ENCODE measurements at places on chromosomes 6 and 20.
A peak's percentile ranks its signal among the peaks of the same experiment; 100 is the strongest.

- DNase-seq: no peak
Measured at GRCh38 chr6:142942238-142942637, 2.7 kb downstream of the HIVEP2 start.

DNA sequence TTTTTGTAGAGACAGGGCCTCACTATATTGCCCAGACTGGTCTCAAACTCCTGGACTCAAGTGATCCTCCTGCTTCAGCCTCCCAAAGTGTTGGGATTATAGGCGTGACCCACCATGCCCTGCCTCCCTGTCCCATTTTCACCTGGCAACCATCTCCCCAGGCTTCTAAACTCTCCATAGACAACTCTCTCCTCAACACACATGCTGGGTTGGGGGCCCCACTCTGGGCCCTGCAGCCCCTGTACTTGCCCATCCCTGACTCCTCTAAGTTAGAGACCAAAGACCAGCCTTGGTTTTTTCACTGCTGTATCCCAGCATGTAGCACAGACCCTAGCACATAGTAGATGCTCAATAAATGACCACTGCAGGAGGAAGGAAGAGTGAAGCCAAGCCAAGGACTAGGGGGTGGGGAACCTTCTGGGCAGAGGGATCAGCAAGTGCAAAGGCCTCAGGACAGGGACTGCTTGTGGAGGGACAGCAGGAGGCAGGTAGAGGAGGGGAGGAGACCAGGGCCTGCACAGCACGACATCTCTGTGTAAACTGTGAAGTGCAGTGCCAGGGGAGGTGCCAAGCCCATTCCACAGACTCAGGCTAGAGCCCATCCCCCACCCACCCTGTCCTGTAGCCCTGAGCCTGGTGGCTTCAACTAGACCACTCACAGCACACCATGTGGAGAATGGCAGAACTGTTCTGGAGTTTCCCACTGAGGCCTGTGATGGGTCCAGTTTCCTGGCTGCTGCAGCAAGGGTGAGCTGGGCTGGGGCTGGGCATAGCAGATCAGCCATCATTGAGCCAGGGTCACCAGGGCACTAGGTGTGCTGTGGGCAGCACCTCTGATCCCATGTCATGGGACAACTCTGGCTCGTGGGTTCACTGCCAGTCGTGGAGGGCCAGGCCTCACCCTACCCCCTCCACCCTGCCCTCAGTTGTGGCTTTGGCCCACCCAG is 3.4 kb upstream of the SRC start:
- no peak for DNase-seq

- DNase-seq: no peak
Measured at GRCh38 chr6:12911427-12911826, 194.9 kb downstream of the PHACTR1 start.

DNA sequence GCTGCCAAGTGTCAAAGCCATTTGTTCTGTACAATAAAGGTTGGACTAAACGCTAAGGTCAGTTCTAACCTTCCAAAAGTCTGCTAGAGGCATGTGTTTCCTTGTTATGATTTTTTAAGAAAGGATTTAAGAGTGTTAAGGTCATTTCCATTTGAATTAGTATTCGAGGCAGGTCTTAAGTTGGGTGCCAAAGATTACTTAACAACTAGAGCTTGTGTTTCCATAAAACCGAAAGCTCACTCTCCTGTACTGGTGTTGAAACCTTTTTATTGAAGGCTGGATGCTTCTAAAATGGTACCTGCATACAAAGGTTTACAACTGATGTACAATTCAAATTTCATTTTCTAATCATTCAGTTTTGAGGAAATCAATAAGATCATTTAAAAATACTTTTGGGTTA is 82.4 kb downstream of the RNF144B start:
- no peak for DNase-seq

DNA sequence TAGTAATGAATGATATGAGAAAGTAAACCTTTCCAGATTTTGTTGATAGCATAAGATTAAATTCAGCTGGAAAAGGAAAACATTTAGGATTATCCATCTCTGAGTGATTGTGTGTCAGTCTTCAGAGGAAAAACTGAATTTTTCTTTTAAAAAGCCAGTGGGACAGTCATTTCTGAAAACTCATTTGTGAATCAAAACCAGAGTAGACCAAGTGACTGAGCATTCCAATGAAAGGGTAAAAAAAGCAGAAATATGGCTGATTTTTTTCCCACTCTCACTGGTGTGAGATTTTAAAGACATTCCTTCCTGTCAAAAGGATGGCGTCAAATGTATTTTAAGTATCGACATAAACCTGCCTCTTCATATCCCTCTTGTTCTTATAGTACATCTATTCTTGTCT is 214.0 kb downstream of the GMPR start:
- no peak for DNase-seq

- DNase-seq: no peak
Measured at GRCh38 chr6:158649289-158650143, at the start of gene SYTL3. SYTL3 (plus strand) TSS chr6:158650054; CDS start chr6:158663269, 13,215 bp downstream.

DNA sequence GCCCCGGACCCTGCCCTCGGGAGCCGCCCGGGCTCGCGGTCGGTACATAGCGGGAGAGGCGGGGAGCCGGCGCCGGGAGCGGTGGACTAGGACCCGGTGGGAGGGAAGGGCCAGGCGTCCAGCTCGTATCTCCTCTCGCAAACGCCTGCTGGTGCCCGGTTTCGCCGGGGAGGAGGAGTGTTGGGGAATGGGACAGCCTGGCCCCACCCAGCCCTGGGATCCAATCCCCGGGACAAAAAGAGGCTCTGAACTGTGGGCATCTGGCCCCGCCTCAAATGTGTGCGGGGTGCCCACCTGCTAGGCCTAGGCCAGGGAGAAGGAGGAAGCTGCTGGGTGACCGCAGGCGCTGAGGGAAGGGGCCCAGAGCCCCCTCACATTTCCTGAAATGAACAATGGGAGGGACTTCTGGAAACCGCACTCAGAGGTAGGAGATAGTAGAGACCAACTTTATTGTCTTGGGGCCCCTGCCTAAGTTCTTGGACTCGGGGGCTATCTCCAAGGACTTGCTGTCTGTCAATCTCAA is at the start of gene KCNK17:
Gene KCNK17 (minus strand): TSS at position 147 of the 523 bp plus-strand sequence. CDS start 99 bp downstream, at position 48.
- DNase-seq: no peak

DNA sequence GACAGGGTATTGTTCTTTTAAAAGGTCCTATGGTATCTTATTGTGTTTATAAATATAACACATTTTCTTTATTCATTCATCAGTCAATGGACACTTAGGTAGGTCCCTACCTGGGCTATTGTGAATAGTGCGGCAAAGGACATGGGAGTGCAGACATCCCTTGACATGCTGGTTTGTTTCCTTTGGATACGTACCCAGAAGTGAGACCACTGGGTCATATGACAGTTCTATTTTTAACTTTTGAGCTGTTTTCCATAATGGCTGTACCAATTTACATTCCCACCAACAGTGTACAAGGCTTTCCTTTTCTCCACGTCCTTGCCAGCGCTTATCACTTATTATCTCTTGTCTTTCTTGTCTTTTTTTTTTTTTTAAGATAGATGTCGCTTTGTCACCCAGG is 627.5 kb downstream of the PRKN start:
- no peak for DNase-seq

- DNase-seq: no peak
Measured at GRCh38 chr6:123888771-123889513, 85.3 kb downstream of the NKAIN2 start.

- no peak for DNase-seq
Measured at GRCh38 chr20:23136893-23137745, 51.0 kb upstream of the CD93 start.

DNA sequence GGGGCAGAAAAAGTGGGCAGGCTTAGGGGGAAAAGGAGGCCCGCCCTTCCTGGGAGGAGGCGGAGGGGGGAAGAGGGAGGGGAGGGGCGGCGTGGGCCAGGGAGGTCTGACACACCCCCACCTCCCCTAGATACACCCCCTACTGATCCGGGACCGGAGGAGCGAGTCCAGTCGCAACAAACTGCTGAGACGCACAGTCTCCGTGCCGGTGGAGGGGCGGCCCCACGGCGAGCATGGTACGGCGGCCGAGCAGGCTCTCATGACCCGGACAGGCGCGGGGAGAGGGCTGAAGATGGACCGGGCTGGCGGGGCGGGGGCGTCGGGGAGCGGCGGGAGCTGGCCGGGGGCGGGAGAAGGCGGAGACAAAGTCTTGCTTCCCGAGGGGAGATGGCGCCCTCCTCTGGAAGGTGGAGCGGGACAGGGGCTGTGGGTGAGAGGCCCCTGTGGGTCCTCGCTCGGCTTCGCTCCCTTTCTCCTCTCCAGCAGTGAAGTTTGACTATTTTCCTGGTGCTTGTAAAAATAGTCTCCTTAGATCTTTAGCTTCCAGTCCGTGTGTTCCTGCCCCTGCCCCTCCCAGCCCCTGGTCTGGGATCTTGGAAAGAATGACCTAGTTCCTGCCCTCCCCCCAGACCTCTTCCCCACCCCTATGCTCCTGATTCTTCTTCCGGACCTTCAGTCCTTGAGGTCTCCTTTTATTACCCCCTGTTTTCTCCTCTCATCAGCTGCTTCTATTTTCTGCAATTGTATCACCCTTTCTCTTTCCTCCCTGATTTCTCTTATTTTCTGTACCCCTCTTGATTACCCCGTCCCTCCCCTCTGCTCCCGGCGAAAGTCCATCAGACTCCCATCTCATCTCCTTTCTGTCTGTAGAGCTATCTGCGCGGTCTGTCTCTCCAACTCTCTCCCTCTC is 6.1 kb downstream of the SYNGAP1 start:
- peak; percentile 84 for DNase-seq

DNA sequence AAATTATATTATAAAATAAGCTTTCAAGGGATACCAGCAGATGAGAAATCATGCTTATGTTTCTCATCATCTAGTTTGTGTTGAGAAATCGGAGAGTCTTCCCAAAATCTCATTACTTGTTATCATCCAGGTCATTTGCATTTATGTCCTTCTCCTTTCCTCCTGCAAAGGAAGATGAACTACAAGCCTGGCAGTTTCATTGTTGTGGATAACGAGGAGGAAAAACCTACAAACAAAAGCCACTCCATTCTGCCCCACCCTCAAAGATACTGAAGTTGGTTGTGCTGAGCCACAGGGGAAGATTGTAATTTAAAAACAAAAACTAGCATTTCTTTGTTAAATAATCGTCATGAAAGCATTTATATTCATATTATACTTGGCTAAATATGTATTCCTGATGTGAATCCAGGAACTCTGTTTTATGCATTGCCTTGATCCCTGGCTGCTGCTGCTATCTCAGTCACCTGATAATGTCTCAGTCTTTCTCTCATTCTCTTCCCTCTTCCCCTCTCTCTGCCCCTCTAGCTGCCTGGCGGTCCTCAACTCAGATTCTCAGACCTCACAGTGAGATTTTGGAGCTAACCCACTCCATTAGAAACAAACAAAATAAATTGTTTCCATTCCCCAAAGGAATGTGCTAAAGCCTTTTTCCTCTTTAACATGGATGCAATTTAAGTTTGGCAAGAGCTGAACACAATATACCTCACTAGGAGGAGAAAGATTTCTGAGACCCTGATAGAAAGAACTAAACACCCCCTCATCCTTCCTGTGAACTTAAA is 185.3 kb downstream of the ADAT2 start:
- DNase-seq: no peak

DNA sequence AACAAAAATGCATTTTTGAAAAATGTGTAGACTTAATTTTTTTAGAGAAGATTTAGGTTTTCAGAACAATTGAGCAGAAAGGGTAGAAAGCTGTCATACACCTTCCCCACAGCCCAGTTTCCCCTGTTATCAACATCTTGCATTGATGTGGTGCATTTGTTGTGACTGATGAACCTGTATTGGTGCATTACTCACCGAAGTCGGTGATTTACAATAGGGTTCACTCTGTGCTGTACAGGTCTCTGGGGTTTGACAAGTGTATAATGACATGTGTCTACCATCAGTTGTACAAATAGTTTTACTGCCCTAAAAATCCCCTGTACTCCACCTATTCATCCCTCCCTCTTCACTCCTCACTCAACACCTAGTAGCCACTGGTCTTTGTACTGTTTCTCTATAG is 23.8 kb upstream of the ADIG start:
- DNase-seq: no peak

- DNase-seq: no peak
Measured at GRCh38 chr6:305371-306206, 13.3 kb downstream of the DUSP22 start.

DNA sequence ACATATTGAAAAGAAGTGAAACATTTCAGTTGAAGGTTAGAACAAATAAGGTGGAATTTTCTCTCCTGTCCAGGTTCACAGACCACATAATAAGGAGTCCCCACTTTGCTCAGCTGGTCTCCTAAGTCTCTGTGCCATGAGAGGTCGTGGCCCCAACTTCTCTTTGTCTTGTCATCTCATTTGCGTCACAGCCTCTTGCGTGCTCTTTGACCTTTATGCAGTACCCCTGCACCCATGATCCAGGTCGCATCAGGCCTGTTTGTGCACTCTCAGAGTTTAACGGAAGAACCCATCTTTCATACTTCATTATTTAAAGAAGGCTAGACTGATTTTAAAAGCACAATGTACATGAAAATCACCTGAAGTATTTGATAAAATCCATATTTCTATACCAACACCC is 110.4 kb upstream of the BMP2 start:
- DNase-seq: no peak

- no peak for DNase-seq
Measured at GRCh38 chr6:80022803-80023202, 18.4 kb downstream of the TTK start.

DNA sequence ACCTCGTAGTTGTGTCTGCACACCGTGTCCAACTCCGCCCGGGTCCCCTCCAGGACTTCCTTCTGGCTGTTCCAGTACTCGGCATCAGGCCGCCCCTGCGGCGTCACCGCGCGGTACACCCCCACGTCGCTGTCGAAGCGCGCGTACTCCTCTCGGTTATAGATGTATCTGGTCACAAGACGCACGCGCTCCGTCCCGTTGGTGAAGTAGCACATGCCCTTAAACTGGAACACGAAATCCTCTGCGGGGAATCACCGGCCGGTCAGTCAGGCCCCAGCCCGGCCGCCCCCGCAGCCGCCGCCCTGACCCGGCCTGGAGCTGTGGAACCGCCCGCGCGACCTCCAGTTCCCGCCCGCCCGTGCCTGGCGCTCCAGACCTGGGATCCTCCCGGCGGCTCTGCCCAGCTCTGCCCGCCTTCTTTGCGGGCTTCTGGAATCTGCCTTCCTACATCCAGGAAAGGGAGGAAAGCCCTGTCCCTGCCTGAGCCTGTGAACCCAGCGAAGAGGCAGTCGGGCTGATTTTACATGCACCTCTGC is 1.6 kb downstream of the HLA-DQB1 start:
- DNase-seq: no peak

- no peak for DNase-seq
Measured at GRCh38 chr6:5514353-5514752, 253.0 kb downstream of the FARS2 start.

GRCh38 chr6:164007881-164008280 is 593.4 kb downstream of the QKI start:
- DNase-seq: no peak

All from D721Med (cell line).